ENCODE measurements at places on chromosomes 1 and 21.
A peak's percentile ranks its signal among the peaks of the same experiment; 100 is the strongest.

DNA sequence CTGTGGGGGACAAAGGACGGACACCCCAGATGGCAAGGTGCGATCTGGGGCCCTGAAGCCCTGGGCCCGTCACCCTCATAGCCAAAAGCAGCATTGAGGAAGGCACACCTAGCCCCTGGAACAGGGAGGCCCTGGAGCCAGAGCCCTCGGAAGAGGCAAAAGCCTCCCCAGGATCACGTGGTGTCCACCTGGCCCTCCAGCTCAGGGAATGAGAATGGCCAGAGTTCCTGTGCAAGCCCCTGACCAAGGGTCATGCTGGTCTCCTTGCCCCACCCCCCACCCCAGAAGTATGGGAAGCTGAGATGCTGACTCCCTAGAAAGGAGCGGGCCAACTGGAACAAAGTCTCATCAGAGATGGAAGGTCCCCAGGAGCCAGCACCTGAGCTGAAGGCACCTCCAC, 1.0 kb upstream of the PDZK1IP1 start:
- DNase-seq = no peak

- DNase-seq = no peak
These were observed 83.1 kb downstream of the HS2ST1 start for GRCh38 chr1:86997538-86997937.

DNA sequence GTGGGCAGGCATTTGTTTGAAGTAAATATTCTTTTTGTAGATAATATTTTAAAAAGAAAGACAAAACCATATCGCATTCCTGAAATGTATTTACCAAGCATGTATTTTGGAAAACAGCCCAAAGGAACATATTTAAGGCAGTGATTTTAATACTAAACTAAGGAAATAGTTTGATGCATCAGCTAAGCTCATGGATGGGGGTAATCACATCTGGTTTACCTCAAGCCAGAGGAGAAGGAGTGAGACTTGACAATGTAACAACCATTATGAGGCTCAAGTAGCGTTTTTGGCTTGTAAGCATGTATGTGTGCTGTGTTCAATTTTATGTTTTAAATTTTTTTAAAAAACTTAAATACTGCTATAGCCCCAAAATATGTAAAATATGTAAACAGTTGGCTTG, 390.5 kb downstream of the DISC1 start:
- DNase-seq = no peak

DNA sequence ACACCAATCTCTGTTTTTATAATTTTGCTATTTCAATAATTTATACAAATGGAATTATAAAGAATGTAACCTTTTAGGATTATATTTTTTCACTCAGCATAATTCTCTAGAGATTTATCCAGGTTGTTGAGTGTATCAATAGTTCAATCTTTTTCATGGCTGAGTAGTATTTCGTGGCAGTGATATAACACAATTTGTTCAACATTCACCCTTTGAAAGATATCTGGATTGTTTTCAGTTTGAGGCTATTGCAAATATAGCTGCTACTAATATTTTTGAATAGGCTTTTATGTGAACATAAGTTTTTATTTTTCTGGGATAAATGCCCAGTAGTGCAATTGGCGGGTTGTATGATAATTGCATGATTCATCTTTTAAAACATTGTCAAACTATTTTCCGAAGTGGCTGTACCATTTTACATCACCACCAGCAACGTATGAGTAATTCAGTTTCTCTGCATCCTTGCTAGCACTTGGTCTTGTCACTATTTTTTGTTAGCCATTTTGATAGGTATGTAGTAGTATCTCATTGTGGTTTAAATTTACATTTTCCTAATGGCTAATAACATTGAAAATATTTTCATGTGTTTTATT, 55.6 kb upstream of the ABCD3 start:
- peak; percentile 48 for DNase-seq

DNA sequence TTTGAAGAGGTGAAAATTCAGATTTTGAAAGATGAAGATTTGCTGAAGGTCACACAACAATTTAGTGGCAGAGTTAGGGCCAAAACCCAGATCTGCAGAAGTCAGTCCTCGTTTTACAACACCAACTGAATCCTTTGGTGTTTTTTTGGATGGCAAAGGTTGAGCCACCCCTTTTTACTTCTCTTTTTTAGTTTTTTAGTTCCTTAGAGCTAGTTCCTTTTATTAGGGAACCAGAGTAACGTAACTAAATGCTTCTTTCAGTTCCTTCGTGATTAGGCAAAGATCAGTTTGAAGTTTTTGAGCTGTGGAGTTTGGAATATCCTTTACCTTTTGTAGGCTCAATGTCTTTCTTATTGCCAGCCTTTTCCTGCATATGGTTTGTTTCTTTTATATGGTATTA, 67.9 kb upstream of the ARID1A start:
- no peak for DNase-seq

- no peak for DNase-seq
These were observed 51.7 kb downstream of the BACE2 start for GRCh38 chr21:41219498-41220207.

DNA sequence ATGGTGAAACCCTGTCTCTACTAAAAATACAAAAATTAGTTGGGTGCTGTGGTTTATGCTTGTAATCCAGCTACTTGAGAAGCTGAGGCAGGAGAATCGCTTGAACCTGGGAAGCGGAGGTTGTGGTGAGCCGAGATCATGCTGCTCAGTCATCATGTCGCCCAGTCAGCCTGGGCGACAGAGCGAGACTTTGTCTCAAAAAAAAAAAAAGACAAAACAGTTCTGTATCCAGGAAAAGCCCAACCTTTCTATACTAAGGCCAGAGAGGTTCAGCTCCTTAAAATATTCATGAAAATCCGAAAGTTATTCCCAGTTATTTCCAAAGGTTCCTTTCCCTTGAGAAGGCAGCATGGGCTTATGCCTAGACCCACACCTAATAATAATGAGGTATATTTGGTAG, 4.2 kb downstream of the MRPL37 start:
- no peak for DNase-seq

GRCh38 chr1:231844986-231845502, 218.5 kb downstream of the DISC1 start:
- no peak for DNase-seq

GRCh38 chr1:233473549-233474204, 140.2 kb upstream of the KCNK1 start:
- no peak for DNase-seq

- DNase-seq = peak; percentile 59
These were observed 744 bp upstream of the WDR26 start for GRCh38 chr1:224435318-224435763.

GRCh38 chr1:167059045-167059808, 30.9 kb downstream of the GPA33 start:
- DNase-seq = peak; percentile 75

- no peak for DNase-seq
These were observed 61.6 kb upstream of the SPAG17 start for GRCh38 chr1:118246646-118247045.

All from cardiac muscle cell (in vitro differentiated cells and primary cell).